ENCODE measurements at places on chromosomes 1 and 21.
A peak's percentile ranks its signal among the peaks of the same experiment; 100 is the strongest.

DNA sequence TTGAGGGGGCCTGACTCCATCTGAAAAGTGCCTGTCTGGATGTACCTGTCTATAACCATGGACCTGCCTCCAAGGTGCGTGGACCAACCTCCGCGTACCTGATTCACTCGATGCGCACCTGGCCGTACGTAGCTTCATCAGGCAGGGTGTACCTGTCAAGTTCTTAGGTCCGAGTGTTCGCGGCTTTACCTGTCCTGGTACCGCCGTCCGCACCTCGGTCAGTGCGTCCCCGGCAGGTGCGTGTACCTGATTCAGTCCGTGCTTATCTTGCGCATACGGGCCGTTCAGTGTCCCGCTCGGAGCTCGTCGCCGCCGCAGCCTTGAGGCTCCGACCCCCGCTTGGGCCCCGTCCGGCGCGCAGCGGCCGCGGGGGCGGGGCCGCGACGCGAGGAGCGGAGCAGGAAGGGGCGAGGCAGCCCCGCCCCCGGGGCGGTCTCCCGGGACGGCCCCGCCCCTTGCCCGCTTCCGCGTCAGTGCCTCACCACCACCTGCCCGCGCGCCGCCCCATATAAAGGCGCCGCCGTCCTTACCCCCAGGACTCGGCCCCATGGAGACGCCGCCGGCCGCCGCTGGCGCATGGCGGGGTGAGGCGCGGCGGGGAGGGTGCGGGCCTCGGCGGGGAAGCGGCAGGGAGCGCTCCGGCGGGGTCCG, at the start of gene ZC3H12A:
Gene ZC3H12A, plus strand, starts transcription at position 535 of the 651 bp plus-strand sequence. CDS start 917 bp downstream, outside the sequence.
- DNase-seq, result peak; percentile 70

GRCh38 chr21:45698493-45699184, 55.1 kb downstream of the PCBP3 start:
- no peak for DNase-seq

GRCh38 chr1:191256917-191257316, 779.3 kb upstream of the BRINP3 start:
- no peak for DNase-seq

GRCh38 chr1:43232074-43232473, 37.7 kb upstream of the TMEM125 start:
- no peak for DNase-seq
